NCI-H2227 treated with DMSO at 0.1 percent for 48 hours (cell line): ENCODE measurements at places on chromosomes 11 and 22.

- DNase-seq: no peak
Observed at GRCh38 chr22:27327981-27328721, 473.4 kb downstream of the MN1 start.

DNA sequence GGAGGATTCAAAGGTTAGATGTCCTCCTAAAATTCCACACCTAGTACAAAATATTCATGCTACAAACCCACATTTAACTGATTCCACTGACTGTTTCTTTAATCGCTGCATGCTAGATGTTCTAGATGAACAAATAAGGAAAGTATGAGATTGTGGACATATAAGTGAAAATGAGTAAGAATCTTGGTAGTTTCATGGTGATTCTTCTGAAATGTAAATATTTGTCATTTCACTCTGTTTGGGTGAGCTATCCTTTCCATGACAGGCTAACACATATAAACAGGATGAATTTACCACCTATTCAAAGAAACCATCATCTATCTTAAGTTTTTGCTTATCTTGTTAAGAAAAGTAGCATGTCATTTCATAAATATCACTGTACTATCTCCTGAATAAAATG lies 14.8 kb downstream of the OR5B3 start:
- DNase-seq: no peak

GRCh38 chr11:114563077-114563476 lies 3.4 kb upstream of the NXPE1 start:
- no peak for DNase-seq

DNA sequence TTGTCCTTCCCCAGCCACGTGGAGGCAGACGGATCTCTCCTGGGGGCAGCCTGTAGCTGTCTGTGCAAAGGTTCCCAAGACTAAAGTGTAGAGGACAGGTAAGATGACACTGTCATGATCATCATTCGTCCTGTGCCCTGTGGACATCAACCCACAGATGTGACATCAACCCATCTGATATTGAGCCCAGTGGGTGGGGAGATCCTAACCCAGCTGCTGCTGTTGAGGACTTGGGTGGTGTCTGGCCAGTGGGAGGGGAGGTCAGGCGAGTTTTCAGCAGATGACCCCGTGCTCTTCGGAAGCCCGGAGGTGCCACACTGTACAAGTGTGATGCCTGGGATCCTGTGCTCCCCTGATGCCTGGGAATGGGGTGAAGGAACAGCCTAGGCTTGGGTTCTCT lies 1.2 kb upstream of the GAL start:
- no peak for DNase-seq

- DNase-seq: no peak
Observed at GRCh38 chr22:37896181-37896592, 9.9 kb upstream of the MICALL1 start.

GRCh38 chr11:64084951-64085710 lies 49.4 kb downstream of the FLRT1 start:
- DNase-seq: no peak

DNA sequence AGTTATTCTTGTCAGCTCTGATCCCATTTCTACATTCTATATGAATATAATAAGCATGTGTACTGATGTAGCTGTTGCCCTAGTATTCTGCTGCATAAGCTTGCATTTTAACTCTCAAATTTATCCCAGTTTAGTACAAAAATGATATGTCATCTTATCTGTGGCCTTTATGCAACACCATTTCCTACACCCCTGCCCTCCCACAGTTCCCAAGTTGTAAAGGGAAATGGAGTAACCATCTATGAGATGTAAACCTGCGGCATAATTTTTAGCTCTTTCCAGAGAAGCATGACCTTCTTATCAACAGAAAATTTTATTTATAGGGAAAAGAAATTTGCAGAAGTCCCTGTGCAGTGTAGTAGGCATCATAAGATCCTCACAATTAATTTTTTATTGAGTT lies 18.9 kb upstream of the CARD18 start:
- DNase-seq: no peak

DNA sequence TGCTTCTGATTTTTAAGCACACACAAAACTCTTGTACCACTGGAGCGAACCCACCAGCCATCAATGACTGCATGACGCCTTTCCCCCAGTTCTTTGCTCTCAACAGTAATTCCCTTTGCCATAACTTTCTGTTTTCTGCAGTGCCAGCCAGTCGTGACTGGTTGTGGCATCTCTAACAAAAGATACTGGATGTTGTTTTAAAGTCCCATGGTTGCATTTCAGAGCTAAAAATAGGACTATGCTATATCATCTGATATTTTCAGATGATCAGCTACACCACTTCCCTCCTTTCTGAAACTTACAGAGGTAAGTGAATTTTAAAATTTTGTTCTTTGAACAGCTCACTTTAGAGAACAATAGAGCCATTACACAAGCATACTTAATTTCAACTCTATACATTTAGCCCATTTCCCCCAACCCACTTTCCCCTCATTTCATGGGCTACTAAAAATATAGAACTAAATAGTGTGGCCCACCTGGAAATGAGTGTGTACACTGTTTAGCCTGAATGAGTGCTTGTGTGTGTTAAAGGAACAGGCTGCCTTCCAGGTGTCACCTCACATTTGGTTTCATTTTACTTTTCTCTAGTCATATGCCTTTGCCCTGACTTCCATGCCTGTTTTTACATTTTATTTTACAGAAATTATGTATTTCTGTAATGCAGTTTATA lies 136.9 kb upstream of the ZC3H12C start:
- no peak for DNase-seq

GRCh38 chr22:50531546-50531961 lies 1.7 kb upstream of the TYMP start:
- peak; percentile 24 for DNase-seq

- DNase-seq: no peak
Observed at GRCh38 chr11:61150706-61151544, 10.3 kb downstream of the VPS37C start.

DNA sequence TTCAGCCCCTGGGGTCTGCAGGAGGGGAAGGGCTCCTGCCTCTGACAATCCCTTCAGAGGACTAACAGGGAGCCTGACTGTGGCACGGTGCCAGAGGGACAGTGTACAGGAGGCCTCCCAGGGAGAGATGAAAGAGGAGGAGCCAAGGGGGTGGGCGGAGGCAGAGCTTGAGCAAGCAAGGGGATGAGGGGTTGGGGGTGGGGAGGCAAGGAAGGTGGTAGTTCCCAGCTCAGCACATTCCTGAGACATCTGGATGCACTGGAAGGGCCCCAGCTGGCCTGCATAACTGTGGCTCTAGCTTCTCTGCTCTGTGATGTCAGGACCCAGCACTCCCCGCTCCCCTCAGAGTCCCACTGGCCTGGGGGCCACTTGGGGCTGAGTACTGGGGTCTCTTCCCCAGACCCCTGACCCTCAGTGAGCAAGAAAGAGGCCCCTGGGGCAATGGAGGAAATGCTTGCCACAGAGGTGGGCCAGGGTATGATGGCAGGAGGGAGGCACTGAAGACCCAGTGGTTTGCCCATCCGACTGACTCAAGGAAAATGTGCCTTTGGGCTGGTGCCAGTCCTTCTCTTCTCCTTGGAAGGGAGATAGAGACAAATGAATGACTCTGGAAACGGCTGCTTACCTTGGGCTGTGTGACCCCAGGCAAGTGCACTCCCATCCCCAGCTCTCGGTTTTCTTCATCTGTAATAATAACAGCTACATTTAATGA lies 13.3 kb downstream of the CREB3L1 start:
- peak; percentile 33 for DNase-seq

GRCh38 chr11:14657841-14658240 lies 14.2 kb downstream of the PDE3B start:
- no peak for DNase-seq

DNA sequence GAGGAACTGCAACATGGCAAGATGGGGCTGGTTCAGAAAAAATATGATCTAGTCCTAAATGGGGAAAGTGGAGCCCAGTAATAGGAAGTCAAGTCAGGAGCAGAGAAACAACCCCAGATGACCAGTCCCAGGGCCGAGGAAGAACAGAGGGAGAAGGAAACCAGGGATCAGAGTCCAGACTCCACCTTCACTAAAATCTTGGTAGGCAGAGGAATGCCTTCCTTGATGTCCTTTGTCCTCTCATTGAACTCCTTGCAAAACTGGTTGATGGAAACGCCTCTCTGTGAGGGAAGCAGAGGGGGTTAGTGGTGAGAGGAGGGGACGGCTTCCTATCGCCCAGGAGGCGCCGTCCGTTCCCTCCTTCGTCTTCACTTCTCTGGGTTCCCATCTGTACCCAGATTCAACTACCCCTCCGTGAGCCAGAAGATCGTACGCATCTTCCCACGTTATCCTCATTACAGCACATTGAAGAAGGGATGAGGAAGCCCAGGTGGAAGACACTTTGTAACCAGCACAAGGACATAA lies 607 bp downstream of the MRPL11 start:
- DNase-seq: peak; percentile 39

GRCh38 chr22:36197065-36197440 lies 4.6 kb downstream of the APOL4 start:
- DNase-seq: peak; percentile 62

DNA sequence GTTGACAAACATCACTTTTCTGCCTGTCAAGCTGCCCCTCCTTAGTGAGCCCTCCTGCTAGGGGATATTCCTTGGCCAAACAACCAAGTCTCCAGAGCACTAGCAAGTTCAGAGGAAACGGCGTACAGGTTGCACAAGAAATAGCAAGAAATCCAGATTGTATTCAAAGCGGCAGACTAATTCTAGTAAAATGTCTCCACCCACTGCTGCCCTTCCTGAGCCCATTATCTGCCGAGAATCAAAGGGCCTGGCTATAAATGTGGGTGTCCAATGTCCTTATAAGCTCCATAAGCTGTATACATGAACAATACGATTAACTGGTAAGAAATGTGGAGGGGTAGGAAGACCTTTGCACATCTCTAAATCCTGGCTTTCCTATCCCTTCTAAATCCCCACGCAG lies 44.0 kb upstream of the AKIP1 start:
- DNase-seq: no peak

- DNase-seq: no peak
Observed at GRCh38 chr11:48037709-48038468, 57.5 kb downstream of the PTPRJ start.

GRCh38 chr11:7196396-7197146 lies 55.1 kb upstream of the SYT9 start:
- no peak for DNase-seq

DNA sequence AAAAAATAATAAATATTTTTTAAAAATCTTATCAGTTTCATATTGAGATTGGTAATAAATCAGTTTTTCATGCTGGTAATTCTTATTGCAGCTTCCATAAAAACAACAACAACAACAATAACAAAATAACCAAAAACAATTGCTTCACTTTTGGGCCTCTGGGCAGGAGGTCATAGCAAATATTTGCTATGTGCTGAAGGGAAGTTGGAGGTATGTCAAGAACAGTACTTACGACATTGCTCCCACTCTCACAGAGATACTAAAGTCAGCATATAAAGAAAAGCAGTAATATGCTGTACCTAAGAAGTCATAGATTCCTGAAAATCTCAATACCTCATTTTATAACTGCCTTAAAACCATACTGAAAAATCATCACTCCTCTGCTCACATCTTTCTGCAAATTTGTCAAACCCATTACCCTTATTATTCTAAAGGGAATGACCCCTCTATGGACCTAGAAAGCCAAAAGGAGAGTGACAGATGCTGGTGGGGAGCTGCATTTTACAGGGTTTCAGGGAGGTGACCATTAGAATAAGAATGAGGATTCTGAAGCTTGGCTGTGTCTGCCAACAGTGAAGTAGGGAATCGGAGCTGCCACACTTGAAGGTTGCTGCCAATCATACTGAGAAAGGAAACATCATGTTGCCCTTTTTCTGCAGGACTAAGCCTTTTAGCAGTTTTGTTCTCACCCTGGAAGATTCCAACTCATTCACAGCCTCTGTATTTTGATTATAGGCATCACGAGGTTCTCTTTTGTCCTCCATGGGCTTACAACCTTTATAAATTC lies 742.9 kb downstream of the LRRC4C start:
- no peak for DNase-seq

DNA sequence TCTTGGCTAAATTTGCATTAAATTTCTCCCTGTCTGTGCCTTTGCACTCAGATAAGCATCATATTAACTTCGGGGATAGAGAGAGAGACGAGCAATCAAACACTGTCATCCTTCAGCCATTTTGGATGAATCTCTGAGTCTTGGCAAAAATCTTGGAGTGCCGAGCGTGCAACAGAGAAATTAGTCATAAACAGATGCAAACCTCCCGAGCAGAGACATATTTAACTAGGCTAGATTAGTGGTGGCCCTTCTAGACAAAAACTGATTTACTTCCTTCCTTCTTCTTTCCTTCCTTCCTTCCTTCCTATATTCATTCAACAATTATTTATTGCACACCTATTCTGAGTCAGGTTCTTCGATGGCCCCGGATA lies 114.4 kb upstream of the BLID start:
- no peak for DNase-seq

DNA sequence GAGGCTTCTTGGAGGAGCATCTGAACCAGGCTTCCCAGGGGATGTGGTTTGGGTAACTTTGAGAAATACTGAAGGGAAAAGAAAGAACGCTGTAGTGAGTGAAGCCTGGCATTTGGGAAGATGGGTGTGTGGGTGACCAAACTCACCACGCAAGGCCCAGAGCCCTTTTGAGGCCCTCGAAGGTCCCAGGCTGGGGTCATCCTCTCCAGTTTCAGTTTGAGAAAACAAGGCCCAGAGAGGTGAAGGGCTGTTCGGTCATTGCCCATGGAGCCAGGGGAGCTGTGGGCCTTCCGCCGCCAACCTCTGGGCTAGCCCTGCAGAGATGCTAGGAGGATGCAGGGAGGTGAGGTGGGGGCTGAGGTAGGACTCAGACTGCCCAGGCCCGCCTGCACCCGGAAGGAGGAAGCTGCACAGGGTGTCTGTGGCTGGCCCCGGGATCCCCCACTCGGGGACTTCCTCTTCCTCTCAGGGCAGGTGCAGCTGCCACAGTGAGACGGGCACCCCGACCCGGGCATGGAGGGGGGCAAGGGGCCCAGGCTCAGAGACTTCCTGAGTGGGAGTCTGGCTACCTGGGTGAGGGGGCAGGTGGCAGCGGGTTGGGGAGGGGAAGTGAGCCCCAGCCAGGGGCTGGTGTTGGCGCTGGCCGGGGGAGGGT lies at the start of gene CCDC88B:
CCDC88B (plus strand) TSS at position 451 of the 655 bp plus-strand sequence; CDS start at position 514, 63 bp downstream.
- DNase-seq: no peak

DNA sequence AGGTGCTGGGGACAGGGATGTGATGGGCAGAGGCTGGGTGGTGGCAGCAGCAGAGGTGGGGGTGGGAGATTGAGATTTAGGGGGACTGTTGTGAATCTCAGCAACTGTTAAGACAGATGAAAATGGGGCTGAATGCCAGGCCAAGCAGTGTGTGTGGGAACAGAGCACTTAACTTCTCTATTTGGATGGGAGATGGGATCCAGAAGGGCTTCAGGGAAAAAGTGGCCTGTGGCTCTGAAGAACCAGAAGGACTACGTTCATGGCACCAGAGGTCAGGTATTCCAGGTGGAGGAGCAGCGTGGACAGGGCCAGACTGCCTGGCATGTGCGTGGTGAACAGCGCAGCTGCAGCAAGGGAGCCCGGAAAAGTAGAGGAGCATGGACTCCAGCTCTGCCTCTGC lies 82.6 kb upstream of the SYT13 start:
- no peak for DNase-seq

GRCh38 chr11:113553235-113553634 lies 78.0 kb upstream of the DRD2 start:
- no peak for DNase-seq

DNA sequence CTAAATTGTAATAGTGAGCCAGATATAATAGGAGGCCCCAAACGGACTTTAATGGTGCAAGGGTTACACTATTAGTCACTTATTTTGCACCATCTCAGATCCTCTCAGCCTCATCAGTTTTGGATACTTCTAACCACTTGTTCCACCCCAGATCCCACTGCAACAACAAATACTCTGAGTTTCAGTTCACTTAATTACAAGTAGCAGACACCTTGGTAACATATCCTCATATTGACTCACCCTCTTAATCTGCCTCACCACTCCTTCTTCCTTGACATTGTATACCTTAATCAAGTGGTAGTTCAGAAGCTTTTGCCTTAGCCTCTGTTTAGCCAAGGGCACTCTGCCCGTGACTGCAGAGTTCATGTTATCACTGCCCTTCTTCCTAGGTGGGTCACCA lies 256.1 kb upstream of the UBASH3B start:
- DNase-seq: no peak
